ENCODE measurements at places on chromosomes 6 and 20. TPM values are rescaled to one million over a fixed set of nuclear protein-coding genes. Genes with fewer than 3 reads are reported as not detected.

GRCh38 chr6:112574190-112574589 lies 227.1 kb downstream of the RFPL4B start:
- DNase-seq, result no peak

- no peak for DNase-seq
Observed at GRCh38 chr6:75818098-75818855, 69.2 kb downstream of the MYO6 start.

DNA sequence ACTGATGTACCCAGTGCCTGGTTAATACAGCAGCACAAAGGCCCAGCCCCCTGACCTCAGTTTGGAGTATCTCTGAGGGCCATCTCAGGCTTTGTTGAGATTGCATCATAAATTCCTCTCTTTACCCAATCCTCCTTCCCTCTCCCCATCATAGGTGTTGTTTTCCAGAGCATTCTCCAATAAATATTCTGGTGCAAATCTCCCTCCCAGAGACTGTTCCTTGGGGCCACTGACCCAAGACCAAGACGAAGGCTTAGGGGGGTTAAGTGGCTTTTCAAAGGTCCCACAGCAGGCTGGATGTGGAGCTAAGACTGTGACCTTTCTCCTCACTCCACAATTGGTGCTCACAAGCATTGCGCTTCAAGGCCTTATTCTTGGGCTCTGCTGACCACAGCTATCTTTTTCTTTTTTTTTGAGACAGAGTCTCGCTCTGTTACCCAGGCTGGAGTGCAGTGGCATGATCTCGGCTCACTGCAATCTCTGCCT lies 72.4 kb upstream of the ZMYND8 start:
- no peak for DNase-seq

- no peak for DNase-seq
Observed at GRCh38 chr6:168941036-168941435, 312.6 kb downstream of the THBS2 start.

GRCh38 chr6:37277001-37277409 lies 19.1 kb upstream of the TMEM217 start:
- DNase-seq, result no peak

- DNase-seq, result no peak
Observed at GRCh38 chr6:20001286-20001685, 164.1 kb downstream of the ID4 start.

DNA sequence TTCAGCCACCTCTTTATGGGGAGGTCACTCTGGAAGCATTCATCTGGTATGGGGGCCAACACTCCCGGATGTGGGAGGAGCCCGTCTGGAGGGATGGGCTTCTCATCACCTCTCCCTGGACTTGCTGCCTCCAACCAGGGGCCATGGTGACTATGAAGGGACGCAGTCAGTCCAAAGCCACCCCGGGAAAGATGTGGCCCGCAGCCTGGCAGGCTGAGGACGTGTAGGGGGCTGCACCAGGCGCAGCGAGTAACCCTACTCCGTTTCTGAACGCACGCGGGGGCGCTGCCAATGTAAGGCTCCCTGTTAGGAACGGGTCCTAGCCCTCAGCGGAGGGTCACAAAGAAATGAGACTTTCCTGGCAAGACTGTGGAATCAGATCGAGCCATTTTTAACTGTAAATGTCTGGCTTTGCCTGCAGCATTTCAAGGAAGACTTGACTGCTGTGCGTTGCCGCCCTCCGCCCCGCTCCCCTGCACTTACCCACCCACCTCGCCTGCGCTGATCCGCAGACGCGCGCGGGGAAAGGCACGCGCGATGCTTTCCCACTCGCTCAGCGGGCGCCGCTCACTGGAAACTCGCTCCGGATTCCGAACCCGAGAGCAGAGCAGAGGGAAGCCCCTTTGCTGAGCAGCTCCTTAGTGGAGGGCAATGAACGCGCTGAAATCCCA lies 55.1 kb downstream of the IL20RA start:
- DNase-seq, result no peak

DNA sequence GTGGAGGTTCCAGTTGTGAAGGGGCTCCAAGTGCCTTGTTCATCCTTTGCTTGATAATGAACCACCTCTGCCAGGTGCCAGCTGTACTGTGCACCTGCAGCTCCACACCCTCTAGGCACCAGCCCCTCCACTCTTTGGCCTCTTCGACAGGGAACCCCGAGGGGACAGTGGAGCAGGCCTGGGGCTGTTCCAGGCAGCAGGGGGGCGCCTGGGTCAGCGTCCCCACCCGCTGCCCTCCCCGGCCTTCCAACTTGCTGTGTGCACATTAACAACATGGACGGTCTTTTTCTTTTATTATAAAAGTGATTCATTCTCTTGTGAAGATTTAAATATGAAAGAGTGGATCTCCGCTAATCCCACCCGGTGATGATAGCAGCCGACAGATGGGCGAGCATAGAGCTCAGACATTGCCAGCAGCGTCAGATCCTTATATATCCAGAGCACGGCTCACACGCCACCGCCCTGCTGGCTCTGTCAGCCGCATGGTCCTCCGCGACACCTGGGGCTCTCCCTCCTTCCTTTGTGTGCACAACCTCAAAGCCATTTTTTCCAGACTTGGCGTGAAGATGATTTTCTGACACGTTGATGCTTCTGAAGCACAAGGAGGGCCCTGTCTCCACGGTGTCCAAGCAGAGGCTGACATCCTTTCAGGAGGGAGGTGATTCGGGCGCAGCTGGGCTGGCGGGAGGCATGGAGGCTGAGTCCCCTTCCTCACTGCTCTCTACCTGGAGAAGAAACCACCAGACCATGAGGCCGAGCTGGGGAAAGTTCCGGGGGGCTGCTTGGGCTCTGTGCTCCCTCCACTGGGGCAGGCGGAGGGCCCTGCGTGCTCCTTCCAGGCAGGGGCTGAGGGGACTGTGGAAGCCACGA lies 22.2 kb upstream of the MRGBP start:
- no peak for DNase-seq

DNA sequence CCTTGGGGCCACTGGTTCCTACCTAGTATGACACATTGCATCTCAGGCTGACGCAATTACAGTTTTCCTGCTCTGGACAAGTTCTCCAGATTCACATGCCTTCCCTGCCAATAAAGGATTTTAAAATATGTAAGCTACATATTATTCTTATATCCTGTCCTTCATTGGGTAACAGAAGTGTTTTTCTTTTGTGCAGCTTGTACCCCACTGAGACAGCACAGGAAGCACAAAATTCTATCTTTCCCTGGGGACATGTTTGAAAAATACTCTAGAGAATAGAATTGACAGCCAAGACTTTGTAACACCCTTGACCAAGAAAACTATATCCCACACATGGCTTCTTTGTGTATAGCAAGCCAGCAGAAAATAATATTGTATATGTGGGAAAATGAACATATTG lies 456.8 kb downstream of the MAFB start:
- DNase-seq, result no peak

DNA sequence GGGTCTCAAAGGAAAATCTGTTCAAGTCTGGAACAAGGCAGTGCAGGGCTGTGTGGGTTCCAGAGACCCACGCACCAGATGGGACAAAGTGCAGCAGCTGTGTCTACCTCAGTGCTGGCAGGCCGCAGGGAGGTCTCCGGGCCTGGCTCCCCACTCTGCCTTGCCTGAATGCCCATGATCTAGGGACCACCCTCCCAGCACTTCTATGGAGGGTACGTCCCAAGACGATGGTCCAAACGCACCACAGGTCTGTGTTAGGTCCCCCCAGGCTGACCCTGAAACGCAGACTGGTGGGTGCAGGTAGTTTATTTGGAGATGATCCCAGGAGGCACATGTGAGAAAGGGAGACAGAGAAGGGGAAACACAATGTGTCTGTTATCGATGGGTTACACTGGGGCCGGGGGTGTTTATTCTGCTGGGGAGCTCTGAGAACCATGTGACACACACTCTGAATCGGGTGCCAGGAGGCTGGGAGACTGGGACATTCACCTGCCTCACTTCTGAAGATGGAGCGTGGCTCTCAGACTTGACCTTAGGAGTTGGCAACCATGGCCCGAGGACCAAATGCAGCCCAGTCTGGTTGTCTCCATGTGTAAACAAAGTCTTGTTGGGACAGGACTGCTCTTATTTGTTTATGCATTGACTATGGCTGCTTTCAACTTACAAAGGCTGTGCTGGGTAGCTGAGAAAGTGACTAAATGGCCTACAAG lies 21.7 kb downstream of the CST9L start:
- DNase-seq, result no peak

DNA sequence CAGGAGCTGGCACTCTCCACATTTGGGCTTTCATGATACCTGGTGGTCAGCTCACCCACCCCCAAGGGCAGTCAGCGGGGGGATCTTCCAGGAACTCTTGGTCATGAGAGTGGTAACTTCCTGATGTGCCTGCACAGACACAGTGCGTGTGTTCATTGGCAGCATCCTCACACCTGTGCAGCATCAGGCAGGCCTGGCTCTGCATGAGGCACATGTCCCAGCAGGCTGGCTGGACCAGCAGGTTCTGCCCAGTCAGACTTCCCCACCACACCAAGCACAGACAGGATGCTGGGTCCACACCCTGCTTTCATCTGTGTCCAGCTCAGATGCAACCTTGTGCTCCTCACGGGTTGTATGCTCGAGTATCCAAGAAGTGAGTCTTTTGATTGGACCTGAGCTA lies 15.7 kb upstream of the UNC93A start:
- no peak for DNase-seq

- no peak for DNase-seq
Observed at GRCh38 chr6:119147101-119148053, 68.9 kb upstream of the FAM184A start.

GRCh38 chr6:53312355-53312754 lies 36.4 kb downstream of the ELOVL5 start:
- DNase-seq, result no peak

DNA sequence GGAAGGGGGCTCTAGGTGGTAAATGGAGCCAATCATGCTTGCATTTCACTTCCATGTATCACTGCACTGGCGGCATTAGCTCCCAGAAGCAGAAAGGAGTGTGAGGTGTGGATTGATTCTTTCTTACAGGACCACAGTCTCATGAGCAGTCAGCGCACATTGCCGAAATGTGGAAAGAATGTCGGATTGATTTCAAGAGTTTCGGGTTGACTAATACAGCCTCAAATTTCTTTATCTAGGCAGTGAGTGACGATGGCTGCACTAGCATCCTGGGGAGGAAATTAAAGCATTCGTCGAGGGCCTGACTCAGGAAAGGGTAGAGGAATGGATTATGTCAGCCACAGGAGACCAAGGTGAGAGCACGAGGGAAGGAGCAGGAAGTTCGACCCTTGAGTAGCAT lies 222.8 kb upstream of the CDYL start:
- DNase-seq, result no peak

- DNase-seq, result no peak
Observed at GRCh38 chr6:44657206-44657819, 269.8 kb downstream of the CDC5L start.

The PACRG gene
- total RNA-seq, result 0.95 TPM

The SPATS1 gene
- not detected for total RNA-seq

The PPP1R3G gene
- total RNA-seq, result 1.1 TPM

Measured in esophagus squamous epithelium (tissue), 5 donors.